Type B pancreatic cell (in vitro differentiated cells): ENCODE measurements at places on chromosomes 7 and 10. TPM values are rescaled to one million over a fixed set of nuclear protein-coding genes. Genes with fewer than 3 reads are reported as not detected.

Gene STEAP1B
- total RNA-seq: 2.0 TPM in 1 of 2 replicates, not detected in the other

Gene FAM131B
- 2.1 and 6.5 TPM in 2 replicates for total RNA-seq

GRCh38 chr7:143909863-143910262 is 7.9 kb upstream of the TCAF1 start:
- H3K27me3 ChIP-seq: no peaks in the 10 kb centered on the region
- DNase-seq: no peak
- H3K4me3 ChIP-seq: no peak overlapping the region
- no peak overlapping the region for H3K27ac ChIP-seq
- H3K4me1 ChIP-seq: peaks cover 5% of the 10 kb centered on the region
- no peaks in the 10 kb centered on the region for H3K36me3 ChIP-seq

DNA sequence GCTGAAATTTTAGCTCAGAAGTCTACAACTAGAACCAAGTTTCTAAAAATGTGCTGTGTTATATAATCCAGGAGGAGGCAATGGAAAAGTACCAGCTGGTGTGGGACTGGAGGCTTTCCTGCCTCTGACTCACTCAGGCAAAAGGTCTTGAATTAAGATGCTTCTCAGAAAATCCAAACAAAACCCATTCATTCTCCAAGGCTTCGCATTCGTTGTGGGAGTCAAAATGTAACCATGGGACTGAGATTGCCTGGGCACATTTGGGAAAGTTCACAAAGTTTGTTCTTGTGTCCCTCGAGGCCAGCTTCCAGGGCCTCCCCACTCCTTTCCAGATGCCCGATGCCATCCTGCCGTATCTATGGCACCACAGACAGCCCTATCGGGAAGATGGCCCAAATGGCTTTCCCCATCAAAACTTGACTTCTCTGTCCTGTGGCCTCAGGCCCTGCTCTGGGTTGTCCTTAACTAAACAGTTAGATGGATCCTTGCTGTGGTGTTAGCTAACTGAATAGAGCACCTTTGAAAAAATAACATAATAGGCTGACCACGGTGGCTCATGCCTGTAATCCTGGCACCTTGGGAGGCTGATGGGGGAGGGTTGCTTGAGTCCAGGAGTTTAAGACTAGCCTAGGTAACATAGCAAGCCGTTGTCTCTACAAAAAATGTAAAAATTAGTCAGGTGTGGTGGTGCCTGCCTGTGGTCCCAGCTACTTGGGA is 180.5 kb downstream of the PFKFB3 start:
- no peaks in the 10 kb centered on the region for H3K4me1 ChIP-seq
- peaks cover 4% of the 10 kb centered on the region for H3K27me3 ChIP-seq
- H3K4me3 ChIP-seq: no peak overlapping the region
- peaks cover 4% of the 10 kb centered on the region for H3K36me3 ChIP-seq
- no peak overlapping the region for H3K27ac ChIP-seq

- DNase-seq: no peak
- H3K4me3 ChIP-seq: no peak overlapping the region
- peaks cover 30% of the 10 kb centered on the region for H3K4me1 ChIP-seq
- H3K36me3 ChIP-seq: no peaks in the 10 kb centered on the region
Observed at GRCh38 chr7:11195502-11195901, 221.8 kb downstream of the PHF14 start.

Gene OPN1SW
- total RNA-seq: not detected in 2 replicates

- peaks cover 28% of the 10 kb centered on the region for H3K4me1 ChIP-seq
- no peak overlapping the region for H3K4me3 ChIP-seq
- no peaks in the 10 kb centered on the region for H3K27me3 ChIP-seq
- H3K36me3 ChIP-seq: no peaks in the 10 kb centered on the region
- H3K27ac ChIP-seq: peak overlapping the region; percentile 76
Observed at GRCh38 chr7:151687523-151688235, 168.0 kb upstream of the RHEB start.

DNA sequence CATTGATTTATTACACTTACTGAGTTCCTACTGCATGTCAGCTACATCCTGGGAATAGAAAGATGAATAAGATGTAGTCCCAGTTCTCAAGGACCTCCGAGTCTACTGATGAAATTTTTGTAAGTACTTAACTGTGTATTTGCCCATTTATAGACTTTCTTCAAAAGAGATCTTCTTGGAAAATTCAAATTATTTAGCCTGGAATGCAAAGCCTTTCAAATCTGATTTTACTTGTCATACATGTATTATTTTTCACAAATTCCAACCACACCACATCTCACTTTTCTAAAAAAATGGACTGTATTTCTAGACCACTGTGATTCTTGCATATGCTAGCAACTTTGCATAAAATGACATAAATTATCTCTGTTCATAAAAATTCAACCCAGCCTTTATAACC is 581.3 kb downstream of the ATRNL1 start:
- no peak overlapping the region for H3K27ac ChIP-seq
- DNase-seq: no peak
- no peak overlapping the region for H3K4me3 ChIP-seq
- H3K27me3 ChIP-seq: no peaks in the 10 kb centered on the region
- H3K4me1 ChIP-seq: no peaks in the 10 kb centered on the region

DNA sequence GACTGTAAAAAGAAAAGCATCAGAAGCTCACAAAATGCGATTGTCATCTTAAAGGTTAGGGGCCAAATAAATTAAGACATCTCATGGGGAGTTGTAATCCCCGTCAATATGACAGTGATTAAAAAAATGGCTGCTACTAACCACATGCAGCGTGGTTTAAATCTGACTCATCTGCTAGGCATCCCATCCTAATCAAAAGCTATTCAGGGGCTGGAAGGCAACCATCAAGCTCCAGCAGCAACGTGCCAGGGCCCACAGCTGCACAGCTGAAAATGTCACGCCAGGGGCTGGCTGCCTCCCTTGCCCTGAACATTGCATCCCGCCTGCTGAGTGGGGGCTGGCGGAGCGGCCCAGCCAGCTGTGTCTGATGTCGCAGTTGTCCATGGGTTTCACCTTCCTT is 66.3 kb upstream of the FRMD4A start:
- no peak for DNase-seq
- peaks cover 14% of the 10 kb centered on the region for H3K27me3 ChIP-seq
- no peak overlapping the region for H3K4me3 ChIP-seq
- H3K4me1 ChIP-seq: no peaks in the 10 kb centered on the region
- H3K36me3 ChIP-seq: no peaks in the 10 kb centered on the region

DNA sequence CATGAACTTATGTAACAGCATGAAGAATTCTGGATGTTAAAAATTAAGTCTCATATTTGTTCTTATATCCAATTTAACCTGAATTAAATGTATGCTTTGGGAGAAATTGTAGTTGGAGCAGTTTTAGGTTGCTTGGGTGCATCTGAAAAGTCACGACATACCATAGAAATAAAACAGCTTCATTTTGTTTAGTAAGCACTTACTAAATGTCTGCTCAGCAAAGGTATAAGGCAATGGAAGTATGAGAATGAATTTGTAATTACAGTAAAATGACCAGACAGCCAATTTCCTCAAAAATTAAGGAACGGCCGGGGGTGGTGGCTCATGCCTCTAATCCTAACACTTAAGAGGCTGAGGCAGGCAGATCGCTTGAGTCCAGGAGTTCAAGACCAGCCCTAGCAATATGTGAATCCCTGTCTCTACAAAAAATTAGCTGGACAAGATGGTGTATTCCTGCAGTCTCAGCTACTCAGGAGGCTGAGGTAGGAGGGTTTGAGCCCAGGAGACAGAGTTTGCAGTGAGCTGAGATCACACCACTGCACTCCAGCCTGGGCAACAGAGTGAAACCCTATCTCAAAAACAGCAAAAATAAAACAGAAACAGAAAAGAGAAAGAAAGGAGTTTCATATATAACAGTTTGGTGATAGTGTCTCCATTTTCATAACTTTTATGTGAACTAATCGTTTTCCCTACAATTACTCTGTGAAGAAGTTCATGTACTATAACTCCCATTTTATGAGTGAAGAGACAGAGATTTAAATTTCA is 47.2 kb upstream of the KLF6 start:
- no peak overlapping the region for H3K27ac ChIP-seq
- H3K36me3 ChIP-seq: no peaks in the 10 kb centered on the region
- DNase-seq: no peak
- no peak overlapping the region for H3K4me3 ChIP-seq
- no peaks in the 10 kb centered on the region for H3K27me3 ChIP-seq

Gene MBLAC1
- 2.7 and 2.8 TPM in 2 replicates for total RNA-seq

- no peaks in the 10 kb centered on the region for H3K36me3 ChIP-seq
- DNase-seq: no peak
Observed at GRCh38 chr10:45371560-45371959, 2.5 kb upstream of the ALOX5 start.
